ENCODE measurements at places on chromosomes 3 and 15. TPM values are rescaled to one million over a fixed set of nuclear protein-coding genes. Genes with fewer than 3 reads are reported as not detected.

Gene LINS1
- 23.5 TPM for total RNA-seq

GRCh38 chr3:172096881-172097420 lies 57.6 kb downstream of the FNDC3B start:
- no peaks in the 10 kb centered on the region for H3K36me3 ChIP-seq
- no peaks in the 10 kb centered on the region for H3K27me3 ChIP-seq
- H3K4me1 ChIP-seq = peaks cover 6% of the 10 kb centered on the region
- DNase-seq = no peak
- no peak overlapping the region for H3K27ac ChIP-seq
- no peak overlapping the region for H3K4me3 ChIP-seq

GRCh38 chr3:55607844-55608243 lies 120.7 kb upstream of the WNT5A start:
- DNase-seq = no peak
- H3K4me1 ChIP-seq = no peaks in the 10 kb centered on the region
- H3K27ac ChIP-seq = no peak overlapping the region
- no peak overlapping the region for H3K4me3 ChIP-seq

DNA sequence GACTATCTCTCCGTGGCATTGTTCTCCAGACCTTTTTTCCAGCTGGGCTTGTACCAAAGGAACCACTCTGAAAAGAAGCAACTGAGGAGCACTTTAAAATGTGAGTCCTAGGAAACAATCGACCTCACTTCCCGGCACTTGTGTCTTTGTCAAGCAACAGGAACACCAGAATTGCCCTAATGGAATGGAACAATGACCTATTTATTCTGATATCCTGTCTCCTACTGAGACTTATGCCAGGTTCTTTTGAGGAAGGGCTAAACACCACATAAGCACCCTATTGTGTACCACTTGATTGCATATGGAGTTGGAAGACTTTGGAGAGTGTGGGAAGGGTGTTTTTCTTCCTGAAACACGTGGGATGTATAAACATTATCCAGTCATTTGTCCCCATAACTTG lies 56.8 kb upstream of the TGFBR2 start:
- no peak for DNase-seq
- H3K4me1 ChIP-seq = no peaks in the 10 kb centered on the region
- no peaks in the 10 kb centered on the region for H3K36me3 ChIP-seq
- H3K4me3 ChIP-seq = no peak overlapping the region
- no peaks in the 10 kb centered on the region for H3K27me3 ChIP-seq

DNA sequence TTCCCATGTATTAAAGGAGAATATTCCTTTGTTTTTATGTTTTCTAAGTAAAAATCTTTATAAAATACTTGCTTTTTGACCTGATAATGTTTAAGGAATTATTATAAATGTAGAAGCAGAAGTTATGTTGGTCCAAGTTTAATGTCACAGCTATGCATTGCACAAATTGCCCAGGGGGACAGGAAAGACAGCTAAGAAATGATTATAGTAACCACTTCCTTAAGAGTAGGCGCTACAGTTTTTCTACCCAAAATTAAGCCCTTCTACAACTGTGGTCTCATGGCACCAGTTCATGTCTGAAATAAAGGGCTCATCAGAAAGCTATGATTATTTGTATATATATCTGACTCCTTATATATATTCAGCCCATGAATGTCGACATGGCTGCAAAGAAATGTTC lies 176.4 kb downstream of the GBE1 start:
- H3K27ac ChIP-seq = no peak overlapping the region
- DNase-seq = no peak
- H3K36me3 ChIP-seq = no peaks in the 10 kb centered on the region
- no peaks in the 10 kb centered on the region for H3K4me1 ChIP-seq

GRCh38 chr3:147836330-147836729 lies 427.2 kb downstream of the ZIC1 start:
- H3K27me3 ChIP-seq = no peaks in the 10 kb centered on the region
- no peaks in the 10 kb centered on the region for H3K4me1 ChIP-seq
- no peak overlapping the region for H3K4me3 ChIP-seq

DNA sequence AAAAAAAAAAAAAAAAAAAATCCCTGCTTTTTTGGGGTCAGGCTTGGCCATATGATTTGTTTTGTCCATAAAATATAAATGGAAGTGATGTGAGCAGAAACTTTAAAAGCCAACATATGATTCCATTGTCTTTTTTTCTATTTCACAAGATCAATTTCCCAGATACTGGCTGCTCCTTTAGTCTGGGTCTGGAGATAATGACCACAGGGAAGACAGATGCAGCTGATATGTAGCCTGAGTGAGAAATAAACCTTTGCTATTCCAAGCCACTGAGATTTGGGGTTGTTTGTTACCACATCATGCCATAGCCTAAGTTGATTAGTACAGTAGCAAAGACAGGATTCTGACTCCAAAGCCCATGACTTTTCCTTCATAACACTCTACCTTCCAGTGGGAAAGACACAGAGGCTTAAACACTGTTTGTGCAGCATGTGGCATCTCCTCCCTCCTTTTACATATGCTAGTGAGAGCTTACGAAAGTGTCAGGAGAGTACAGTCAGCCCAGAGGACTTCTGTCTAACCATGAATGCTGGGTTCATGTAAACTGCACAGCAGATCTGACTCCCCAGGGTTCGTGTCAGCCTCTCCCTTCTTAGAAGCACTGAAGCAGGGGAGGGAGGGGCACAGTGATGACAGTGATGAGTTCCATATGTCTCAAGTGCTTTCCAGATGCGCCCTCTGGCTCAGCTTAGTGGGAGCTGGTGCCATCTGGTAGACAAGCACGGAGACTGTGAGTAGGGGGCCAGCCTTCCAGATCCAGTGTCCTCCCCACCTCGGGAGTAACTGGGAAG lies 36.7 kb upstream of the SLC7A14 start:
- H3K4me3 ChIP-seq = no peak overlapping the region
- no peaks in the 10 kb centered on the region for H3K36me3 ChIP-seq
- H3K27ac ChIP-seq = no peak overlapping the region

GRCh38 chr3:13277860-13278531 lies 142.1 kb downstream of the NUP210 start:
- H3K4me1 ChIP-seq = peaks cover 5% of the 10 kb centered on the region
- H3K4me3 ChIP-seq = no peak overlapping the region
- H3K27ac ChIP-seq = no peak overlapping the region
- peaks cover 7% of the 10 kb centered on the region for H3K27me3 ChIP-seq
- no peaks in the 10 kb centered on the region for H3K36me3 ChIP-seq
- no peak for DNase-seq

- no peaks in the 10 kb centered on the region for H3K4me1 ChIP-seq
- no peak for DNase-seq
- no peak overlapping the region for H3K27ac ChIP-seq
- H3K27me3 ChIP-seq = no peaks in the 10 kb centered on the region
These were observed 22.8 kb downstream of the BCHE start for GRCh38 chr3:165814380-165814779.

Gene TRPM1
- not detected for total RNA-seq

Gene GOLGA6L10
- 2.1 TPM for total RNA-seq

All from adrenal gland (tissue), 19 donors.